ENCODE measurements at places on chromosomes 7 and 10.

- DNase-seq, result peak; percentile 31
Observed at GRCh38 chr7:7103343-7104313, 78.7 kb upstream of the C1GALT1 start.

- DNase-seq, result no peak
Observed at GRCh38 chr7:140041659-140042385, 20.9 kb downstream of the PARP12 start.

DNA sequence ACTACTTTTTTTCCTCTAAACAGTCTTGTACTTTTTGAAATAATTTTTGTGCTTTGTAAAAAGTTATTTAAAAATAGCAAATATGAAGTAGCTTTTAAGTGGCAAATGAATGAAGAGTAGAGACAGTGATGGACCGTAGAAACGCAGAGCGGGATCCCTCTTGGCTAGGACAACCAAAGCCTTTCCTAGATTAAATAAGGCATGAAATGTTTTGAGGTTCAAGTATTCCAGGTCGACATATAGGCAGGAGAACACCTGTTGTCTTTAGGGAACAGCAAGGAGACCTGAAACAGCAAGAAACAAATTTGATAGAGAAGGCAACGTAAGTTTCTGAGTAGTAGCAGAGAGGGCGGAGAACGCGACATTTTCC is 662 bp upstream of the PPRC1 start:
- no peak for DNase-seq

DNA sequence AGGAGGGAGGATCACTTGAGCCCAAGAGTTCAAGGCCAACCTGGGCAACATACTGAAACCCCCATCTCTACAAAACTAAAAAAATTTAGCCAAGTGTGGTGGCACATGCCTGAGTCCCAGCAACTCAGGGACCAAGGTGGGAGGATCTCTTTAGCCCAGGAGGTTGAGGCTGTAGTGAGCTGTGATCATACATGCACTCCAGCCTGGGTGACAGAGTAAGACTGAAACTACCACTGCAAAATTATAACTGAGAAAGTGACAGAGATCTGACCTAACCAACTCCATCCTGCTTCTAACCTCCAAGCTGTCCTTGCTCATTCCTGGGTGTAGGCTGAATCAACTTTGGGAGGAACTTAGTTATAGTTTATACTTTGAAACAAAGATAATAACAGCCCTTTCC is 59.4 kb downstream of the HTR7 start:
- DNase-seq, result no peak

DNA sequence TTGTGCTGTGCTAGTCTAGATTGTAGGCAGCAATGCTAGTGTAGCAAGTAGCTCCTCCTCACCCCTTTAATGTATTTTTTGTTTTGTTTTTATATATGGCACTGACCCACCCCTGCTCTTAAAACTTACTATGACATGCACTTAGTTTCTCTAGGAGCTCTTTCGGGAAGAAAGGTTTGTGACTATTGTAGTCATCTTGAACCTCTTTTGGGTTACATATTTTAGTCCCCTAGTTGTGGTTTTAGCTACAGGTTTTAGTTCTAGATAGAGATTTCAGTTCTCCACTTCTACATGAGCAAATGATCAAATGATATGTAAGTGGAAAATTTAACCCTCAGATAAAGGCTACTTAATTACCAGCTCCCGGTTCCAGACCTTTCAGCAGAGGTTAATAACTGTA is 14.9 kb downstream of the MINPP1 start:
- no peak for DNase-seq

DNA sequence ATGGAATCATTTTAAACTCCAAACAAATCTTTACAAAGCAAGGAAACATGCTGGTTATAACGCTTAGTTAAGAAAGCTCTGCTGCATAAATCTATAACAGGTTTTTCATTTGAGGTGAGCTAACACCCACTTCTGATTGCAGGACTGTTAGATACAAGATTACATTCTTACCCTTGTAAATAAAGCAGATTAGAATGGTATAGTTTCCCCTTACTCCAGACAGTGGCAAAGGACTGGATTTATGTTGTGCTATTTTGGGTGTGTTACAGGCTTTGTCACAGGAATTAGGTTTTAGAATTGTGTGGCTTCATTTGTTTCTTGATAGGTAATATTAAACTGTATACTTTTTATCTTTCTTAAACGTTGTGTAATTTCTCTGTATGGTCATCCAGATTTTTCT is 487.6 kb downstream of the ZWINT start:
- DNase-seq, result no peak

GRCh38 chr10:97611473-97611872 is 21.8 kb downstream of the MORN4 start:
- DNase-seq, result no peak

DNA sequence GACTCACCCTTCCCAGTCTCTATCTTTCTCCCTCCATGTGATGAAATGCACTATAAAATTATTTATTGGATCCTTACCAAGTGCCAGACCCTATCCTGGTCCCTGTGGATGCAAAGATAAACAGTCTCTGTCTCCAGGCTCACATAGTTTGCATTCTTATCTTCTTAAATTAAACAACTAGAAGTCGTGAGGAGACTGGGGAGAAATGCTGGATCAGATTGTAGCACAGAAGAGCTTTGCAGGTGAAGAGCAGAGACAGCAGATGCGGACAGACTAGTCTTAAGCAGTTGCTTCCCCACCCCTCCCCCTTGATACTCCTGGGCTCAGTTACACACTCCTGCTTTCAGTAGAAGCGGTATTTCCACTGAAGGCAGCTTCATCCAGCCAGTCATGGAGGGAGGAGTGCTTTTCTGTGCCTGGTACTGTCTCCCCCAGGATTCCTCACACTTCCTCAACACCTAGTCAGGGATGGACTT is 20.8 kb upstream of the CDK1 start:
- DNase-seq, result no peak

DNA sequence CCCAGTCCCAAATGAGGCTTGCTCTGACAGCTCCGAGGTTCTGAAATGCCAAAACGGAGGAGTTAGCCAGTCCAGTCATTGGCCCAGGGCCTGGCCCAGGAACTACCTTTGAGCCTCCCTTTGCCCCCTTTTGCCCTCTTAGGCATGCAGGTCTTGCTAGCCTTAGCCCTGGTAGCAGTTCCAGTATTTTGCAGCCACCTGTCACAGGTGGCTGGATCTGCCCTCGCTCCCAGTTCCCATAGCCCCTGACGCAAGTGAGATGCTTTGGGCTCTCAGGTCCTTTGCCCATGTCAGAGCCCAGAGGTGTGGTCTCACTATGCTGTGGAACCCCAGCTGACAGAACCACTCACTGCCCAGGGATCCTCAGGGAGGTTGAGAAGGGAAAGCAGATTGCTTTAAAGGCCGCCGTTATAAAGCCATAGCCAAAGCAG is 42.0 kb downstream of the GPRIN2 start:
- DNase-seq, result peak; percentile 15

Measured in activated CD8-positive, alpha-beta T cell treated with anti-CD3 and anti-CD28 coated beads, Interleukin-2, amount 10 ng/mL, durations not matched to agents 7 days and 5 days (primary cell).